Kidney epithelial cell (primary cell): ENCODE measurements at places on chromosomes 12 and 14. TPM values are rescaled to one million over a fixed set of nuclear protein-coding genes. Genes with fewer than 3 reads are reported as not detected.

Gene PROX2
- total RNA-seq = not detected in 2 replicates

GRCh38 chr12:114711689-114712152, 27.7 kb upstream of the TBX3 start:
- no peak for DNase-seq

Gene FOXG1
- total RNA-seq = 0.17 TPM in 1 of 2 replicates, not detected in the other

DNA sequence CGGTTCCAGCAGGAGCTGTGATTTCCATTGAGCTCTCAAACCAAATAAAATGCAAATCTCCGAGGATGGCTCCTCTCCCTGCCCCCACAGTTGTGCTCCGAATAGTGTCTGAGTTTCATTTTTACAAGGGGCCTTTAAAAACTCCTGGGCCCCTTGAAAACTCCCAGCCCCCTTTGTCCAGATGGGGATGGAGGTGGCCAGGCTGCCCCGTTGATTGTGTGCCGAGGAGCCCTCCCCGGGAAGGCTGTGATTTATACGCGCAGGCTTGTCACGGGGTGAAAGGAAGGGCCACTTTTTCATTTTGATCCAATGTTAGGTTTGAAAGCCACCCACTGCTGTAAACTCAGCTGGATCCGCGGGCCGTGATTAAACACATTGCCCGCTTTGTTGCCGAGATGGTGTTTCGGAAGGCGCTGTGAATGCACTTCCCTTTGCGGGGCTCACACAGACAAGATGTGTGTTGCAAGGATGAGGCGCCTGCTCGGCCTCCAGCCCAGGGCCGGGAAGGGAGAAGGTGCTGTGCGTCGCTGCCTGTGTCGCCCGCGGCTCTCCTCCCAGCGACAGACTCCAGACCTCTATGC, 98.8 kb downstream of the TMEM132C start:
- no peak for DNase-seq

Gene NFATC4
- 8.0 and 14.0 TPM in 2 replicates for total RNA-seq

DNA sequence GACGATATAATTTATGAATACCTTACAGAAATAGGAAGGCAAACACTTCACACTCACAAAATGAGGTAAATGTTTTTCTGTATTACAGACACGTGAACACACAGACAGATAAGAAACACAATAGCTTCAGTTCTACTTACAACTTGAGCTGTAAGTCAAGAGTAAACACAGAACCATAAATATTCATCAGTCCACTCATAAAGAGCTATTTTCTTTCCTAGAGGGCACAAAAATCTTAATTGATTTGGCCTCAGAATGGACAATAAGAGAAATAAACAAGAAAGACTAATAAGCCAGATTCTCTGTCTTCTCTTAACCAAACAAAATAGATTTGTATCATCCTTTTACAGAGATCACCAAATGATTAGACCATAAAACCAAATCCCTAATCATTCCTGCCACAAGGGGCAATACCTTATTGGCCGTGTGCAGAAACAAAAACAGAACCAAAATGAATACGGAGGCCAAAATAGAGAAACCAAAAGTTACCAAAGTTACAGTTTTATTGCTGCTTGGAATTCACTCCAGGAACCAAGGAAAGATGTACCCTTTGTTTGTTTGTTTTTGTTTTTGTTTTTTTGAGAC, 38.1 kb upstream of the GARIN2 start:
- no peak for DNase-seq

DNA sequence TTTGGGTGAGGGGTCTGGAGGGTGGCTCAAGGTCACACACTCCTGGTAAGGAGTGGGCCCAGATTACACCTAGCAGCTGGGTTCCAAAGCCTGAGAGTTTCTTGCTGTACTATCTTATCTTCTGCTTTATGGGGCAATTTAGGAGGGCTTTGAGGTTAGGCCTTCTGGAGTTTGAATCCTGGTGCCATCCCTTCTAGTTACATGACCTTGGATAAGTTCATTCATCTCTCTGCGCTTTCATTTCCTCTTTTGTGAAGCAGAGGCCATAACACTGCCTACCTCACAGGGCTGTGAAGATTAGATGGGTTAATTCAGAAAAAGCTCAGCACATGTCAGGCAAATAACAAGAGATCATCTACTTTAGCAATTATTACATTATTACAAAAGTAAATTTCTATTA, 7.4 kb upstream of the KRT77 start:
- DNase-seq = no peak

GRCh38 chr14:39023939-39024871, 78.8 kb downstream of the SEC23A start:
- no peak for DNase-seq

GRCh38 chr12:58139894-58140293, 198.5 kb downstream of the ATP23 start:
- DNase-seq = no peak

- DNase-seq = no peak
These were observed 295.2 kb upstream of the SRRM4 start for GRCh38 chr12:118685983-118686607.

GRCh38 chr12:100058482-100059029, 73.8 kb upstream of the ANKS1B start:
- peak; percentile 16 for DNase-seq

DNA sequence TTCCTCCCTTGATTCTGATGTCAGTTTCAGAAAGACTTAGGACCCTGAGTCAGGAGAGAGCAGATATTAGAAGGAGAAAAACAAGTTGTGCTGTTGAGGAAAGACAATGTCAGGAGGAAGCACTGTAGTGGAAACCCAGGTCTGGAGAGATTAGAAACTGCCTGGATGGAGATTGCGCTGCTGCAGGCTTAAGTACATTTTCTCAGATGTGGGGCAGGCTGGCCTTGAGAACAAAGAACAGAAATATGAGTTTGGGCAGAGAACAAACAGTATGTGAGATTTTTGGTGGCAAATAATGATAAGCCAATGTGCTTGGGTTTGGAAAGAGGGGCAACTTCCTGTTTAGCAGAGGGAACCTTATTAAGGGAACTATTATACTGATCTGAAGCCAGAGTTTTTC, 74.3 kb upstream of the PRMT8 start:
- DNase-seq = no peak

DNA sequence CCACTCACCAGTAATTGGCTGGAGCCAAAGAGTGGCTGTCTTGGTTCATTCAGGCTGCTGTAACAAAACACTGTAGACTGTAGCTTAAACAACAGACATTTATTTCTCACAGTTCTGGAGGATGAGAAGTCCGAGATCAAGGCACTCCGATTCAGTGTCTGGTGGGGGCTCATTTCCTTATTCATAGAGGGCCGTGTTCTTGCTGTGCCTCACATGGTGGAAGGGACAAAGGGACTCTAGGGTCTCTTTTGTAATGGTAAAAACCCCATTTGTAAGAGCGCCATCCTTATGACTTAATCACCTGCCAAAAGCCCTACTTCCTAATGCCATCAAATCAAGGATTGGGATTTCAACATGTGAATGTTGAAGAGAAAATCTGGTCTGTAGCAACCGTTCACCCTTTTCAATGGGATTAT, 34.7 kb upstream of the CDKN3 start:
- no peak for DNase-seq

Gene FBXL14
- 17.1 and 18.6 TPM in 2 replicates for total RNA-seq

DNA sequence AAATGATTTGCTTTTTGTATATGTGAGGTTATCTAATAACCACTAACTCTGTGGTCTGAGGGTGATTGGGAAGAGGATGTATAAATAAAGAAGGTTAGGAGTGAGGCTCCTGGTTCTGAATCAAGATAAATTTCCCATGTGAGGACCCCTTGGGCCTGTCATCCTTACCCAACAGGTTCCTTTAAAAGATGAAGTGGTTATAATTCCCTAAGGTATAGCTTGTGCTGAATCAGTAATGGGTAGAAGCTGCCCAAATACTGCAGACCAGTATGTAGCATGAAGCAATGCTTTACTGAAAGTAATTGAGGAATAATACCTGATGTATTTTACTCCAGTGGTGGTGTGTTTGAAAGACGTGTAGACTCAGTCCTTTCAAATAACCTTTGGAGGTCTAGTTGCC, 8.7 kb downstream of the EID3 start:
- no peak for DNase-seq

Gene APPL2
- 23.8 and 28.1 TPM in 2 replicates for total RNA-seq

Gene GRIP1
- 4.2 and 7.1 TPM in 2 replicates for total RNA-seq

GRCh38 chr14:54562334-54562733, 4.6 kb upstream of the SAMD4A start:
- DNase-seq = no peak

- no peak for DNase-seq
These were observed 53.1 kb upstream of the STON2 start for GRCh38 chr14:81453166-81453766.

DNA sequence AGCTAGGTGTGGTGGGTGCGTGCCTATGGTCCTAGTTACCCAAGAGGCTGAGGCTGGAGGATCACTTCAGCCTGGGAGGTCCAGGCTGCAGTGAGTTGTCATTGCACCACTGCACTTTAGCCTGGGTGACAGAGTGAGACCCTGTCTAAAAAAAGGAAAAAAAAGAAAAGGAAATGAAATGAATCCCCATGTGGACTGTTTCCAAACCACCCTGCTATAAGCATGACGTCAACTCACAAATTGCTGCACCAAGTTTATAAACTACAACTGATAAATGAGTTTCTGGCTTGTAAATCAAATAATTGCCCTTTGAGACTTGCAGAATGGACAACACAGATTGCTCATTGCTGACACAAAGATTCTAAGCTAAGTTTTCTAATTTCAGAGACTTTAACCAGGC, 51.0 kb upstream of the STK38L start:
- DNase-seq = no peak

Gene TSHR
- not detected in 2 replicates for total RNA-seq

GRCh38 chr12:124603831-124604251, 36.4 kb upstream of the NCOR2 start:
- DNase-seq = no peak

Gene FUT8
- 39.4 and 44.3 TPM in 2 replicates for total RNA-seq

- DNase-seq = no peak
These were observed 198.9 kb downstream of the ADGRD1 start for GRCh38 chr12:131152587-131152986.

DNA sequence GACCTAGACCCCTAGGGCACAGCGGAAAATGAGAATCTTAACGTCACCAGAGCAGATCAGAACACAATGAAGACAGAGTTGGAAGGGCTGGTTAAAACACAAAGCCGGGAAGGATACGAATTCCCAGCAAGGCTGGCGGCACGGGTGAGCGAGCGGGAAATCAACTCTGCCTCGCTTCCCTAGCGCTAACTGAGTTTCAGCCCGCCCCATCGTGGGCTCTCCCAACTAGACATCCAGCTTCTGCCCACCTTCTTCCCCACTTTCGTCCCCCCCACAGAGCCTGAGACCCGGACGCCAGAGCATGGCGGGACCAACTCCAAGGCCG, 377 bp downstream of the CCNT1 start:
- no peak for DNase-seq

- no peak for DNase-seq
These were observed 17.2 kb downstream of the FAM186B start for GRCh38 chr12:49588281-49588680.

GRCh38 chr14:57687416-57687815, 178.5 kb downstream of the SLC35F4 start:
- no peak for DNase-seq

- no peak for DNase-seq
These were observed 402.4 kb upstream of the RGS6 start for GRCh38 chr14:71529848-71530247.

Gene MRPL42
- total RNA-seq = 74.3 and 95.1 TPM in 2 replicates

- DNase-seq = no peak
These were observed 50.6 kb downstream of the LRCOL1 start for GRCh38 chr12:132559652-132560363.

Gene DDX54
- 73.9 and 77.6 TPM in 2 replicates for total RNA-seq

DNA sequence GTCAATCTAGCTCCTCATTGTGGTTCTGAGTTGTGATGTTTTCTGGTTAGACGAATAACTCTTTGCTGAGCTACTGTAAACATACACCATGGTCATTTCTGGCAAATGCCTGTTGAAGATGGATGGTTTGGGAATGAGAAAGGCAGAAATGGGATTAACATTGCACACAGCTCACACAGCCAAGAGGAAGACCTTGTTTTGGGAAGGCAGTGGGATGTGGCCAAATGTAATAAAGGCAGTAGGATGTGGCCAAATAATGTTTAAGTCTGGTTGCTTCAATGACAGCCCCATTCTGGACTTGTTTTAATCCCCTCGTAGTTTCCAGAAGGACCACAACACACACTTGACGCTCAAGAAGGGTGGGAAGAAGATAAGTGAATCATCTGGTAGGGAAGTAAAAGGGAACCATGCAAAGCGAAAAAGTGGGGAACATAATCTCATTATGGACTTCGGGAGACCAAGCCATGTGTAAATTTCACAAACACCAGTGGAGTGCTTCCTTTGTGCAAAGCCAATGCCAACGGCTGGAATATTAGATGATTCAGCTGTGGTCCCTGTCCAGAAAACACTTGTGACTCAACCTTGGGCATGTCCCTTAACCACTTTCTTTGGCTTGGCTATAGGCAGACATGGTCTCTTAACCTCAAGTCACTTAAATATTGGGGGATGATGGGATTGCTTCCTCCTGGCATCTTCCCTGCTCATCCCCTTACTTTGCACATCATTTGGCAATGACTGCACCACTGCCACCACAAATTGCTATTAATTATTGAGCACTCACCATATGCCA, 284.4 kb upstream of the CRY1 start:
- no peak for DNase-seq

Gene ZCRB1
- 36.8 and 38.0 TPM in 2 replicates for total RNA-seq

- DNase-seq = no peak
These were observed 32.0 kb downstream of the EAPP start for GRCh38 chr14:34507459-34507858.

GRCh38 chr12:74431801-74432200, 105.8 kb upstream of the ATXN7L3B start:
- DNase-seq = no peak

GRCh38 chr12:5718680-5719079, 226.4 kb downstream of the ANO2 start:
- no peak for DNase-seq
